NCI-H524 treated with DMSO at 0.1 percent for 48 hours (cell line): ENCODE measurements at places on chromosomes 3 and 15.
A peak's percentile ranks its signal among the peaks of the same experiment; 100 is the strongest.

DNA sequence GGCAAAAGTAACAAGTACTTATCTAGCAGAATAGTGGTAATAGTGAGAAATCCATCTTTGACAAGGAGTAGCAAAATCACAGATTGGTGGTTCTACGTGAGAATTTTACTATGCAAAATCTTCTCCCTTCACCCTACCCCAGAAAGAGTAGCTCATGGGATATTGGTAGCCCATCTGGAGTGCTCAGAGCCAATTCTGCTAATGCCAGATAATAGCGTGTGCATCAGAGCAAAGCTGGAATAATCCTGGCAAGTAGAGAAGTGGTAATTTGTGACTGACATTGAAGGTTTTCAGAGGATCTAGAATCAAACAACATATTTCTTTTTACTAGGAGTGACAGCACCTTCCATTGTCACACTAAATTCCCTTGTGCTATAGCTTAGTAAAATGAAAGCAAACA lies 192.9 kb downstream of the ZBBX start:
- peak; percentile 74 for DNase-seq

- no peak for DNase-seq
Measured at GRCh38 chr3:130979117-130979516, 47.5 kb downstream of the ASTE1 start.

DNA sequence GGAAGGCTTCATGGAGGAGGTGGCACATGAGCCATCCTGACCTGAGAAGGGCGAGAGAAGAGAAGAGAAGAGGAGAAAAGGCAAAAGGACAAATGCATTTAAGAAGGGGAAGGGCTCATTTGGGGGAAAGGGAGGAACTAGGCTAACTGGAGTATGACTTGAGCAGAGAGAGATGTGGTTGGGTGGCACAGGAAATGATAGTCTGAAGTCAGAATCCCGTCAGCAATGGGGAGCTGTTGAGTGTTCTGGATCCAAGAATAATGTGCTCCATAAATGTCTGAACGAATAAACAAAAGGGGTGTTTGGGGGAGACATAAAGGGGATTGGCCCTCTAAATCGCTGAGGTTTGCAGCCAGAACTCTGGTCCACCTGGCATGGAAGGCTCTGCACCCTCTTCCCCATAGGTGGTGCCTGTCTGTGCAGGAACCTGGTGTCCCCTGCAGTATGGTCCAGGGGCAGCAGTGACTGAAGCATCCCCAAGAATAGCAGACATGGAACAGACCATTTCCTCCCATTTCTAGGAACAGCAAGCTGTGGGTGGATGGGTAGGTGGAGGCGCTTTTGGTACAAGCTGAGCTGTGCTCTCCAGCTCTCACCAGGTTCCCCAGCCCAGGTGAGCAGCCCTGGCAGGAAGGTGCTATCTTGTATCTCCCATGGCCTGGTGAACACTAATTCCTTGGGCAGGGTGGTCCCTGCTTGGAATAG lies 15.2 kb downstream of the CORO2B start:
- DNase-seq: no peak

GRCh38 chr3:16476636-16477035 lies 36.9 kb downstream of the RFTN1 start:
- no peak for DNase-seq
